D341Med (cell line): ENCODE measurements at places on chromosomes 5 and 9.

- DNase-seq = no peak
Observed at GRCh38 chr9:134337469-134337868, 11.2 kb downstream of the RXRA start.

DNA sequence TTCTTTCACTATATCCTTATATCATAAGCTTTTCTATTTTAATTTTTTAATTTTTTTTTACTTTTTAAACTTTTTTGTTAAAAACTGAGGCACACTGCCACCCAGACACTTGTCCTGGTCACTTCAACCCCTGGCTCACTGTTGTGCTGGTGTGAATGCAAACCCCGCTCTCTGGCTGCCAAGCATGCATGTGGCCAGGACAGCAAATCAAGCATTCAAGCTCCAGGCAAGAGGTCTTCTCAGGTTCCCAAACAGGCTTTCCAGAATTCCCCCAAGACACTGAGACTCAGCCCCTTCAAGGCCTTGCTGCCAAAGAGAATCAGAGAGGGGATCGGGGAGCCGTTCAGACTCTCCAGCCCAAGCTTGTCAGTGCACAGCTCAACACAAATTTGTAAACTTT lies 139.9 kb downstream of the FANCC start:
- no peak for DNase-seq

- DNase-seq = no peak
Observed at GRCh38 chr9:113678119-113678858, 197.8 kb upstream of the ZNF618 start.

- DNase-seq = no peak
Observed at GRCh38 chr5:54398191-54398590, 57.3 kb upstream of the HSPB3 start.

GRCh38 chr5:148965511-148966265 lies 97.2 kb downstream of the SH3TC2 start:
- no peak for DNase-seq
